ENCODE measurements at places on chromosomes 3 and 15.

DNA sequence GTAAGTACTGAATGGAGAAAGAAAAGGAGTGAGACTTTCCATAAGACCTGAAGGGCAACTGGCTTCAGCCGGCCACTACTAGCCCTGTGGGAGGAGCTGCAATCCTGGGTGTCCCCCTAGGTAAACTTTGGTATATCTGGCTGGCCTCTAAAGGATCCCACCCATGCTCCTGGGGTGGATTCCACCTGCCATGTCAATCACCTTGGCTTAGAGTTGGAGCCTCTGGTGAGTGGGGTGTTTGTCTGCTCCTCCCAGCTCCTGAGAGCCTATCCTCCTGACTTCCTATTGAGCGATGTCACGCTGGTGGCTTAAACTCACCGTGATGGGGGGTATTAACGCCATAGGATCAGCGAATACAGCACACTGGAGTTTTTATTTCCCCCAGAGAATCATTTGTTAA, 2.6 kb downstream of the SPTBN5 start:
- no peak for DNase-seq

DNA sequence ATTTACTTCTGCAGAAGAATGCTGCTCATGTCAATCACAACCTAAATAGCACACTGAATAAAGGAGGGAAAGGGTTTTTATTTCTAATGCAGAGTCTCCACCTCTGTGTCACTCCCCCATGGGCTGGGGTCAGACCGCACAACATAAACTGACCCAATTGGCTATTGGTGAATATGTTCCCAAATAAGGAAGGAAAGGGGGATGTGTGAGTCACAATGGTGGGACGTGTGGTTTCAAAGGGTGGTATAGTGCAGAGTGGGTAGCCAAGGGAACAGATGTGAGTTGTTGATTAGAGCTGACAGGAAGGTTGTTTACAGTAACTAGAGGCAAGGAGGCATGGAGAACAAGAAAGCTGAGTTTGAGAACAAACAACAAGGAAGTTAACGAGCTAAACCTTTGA, 491.8 kb downstream of the ZPLD1 start:
- DNase-seq = no peak

DNA sequence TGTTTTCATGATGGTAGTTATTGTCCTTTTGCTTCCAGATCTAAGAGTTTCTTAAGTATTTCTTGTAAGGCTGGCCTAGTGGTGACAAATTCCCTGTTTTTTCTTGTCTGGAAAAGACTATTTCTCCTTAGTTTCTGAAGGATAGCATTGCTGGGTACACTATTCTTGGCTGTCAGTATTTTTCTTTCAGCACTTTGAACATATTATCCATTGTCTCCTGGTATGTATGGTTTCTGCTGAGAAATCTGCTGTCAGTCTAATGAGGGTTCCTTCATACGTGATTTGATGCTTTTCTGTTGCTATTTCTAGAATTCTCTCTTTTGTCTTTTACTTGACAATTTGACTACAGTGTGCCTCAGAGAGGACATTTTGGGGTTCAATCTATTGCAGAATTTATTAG, 134.3 kb downstream of the CGGBP1 start:
- DNase-seq = no peak

DNA sequence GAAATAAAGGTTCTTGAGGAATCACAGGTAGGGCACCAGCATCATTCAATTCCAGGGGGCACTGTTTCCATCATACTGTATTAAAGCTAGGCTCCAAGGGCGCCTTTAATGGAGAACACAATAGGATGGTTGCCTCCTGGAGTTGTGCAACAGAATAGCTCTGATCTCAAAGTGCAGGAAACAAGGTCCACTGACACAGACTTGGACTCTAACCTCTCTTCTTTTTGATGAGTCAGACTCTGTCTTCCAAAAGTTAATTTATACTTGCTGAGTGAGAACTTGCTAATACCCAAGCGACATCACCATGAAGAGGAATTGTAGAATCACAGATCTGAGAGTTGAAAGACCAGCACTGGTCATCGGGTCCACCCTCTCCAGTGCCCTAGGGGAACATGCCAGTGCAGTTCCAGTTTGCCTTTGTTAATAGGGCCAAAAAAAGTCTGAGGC, 94.4 kb upstream of the PHLDB2 start:
- no peak for DNase-seq

GRCh38 chr3:150057227-150057626, 86.5 kb upstream of the PFN2 start:
- DNase-seq = no peak

DNA sequence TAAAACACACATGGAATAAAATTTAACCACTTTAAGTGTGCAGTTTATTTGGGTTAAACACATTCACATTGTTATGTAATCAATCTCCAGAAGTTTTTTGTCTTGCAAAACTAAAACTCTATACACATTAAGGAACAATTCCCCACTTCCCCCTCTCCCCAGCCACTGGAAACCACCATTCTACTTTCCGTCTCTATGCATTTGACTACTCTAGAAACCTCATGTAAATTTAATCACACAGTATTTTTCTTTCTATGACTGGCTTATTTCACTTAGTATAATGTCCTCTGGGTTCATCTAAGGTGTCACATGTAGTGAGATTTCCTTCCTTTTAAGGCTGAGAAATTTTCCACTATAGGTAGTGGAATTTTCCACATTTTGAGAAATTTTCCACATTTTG, 568.7 kb upstream of the UBE2E2 start:
- DNase-seq = no peak

GRCh38 chr3:188400494-188401243, 246.7 kb downstream of the LPP start:
- peak; percentile 21 for DNase-seq

- DNase-seq = no peak
Measured at GRCh38 chr3:124854009-124854408, 33.2 kb downstream of the ITGB5 start.

GRCh38 chr15:49898575-49899283, 220.3 kb downstream of the ATP8B4 start:
- no peak for DNase-seq

DNA sequence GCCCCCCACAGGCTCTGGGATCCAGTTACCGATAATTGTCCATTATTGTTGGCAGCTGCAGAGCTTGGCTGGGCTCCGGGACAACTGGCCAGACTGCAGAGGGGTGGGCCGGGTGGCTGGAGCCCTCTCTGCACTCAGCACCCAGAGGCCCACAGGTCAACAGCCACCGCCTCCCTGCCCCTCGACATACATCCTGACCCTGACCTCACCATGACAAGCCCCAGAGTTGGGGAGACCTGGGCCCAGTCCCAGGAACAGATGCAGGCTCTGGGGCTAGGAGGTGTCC, 22.4 kb downstream of the PTH1R start:
- DNase-seq = no peak

- DNase-seq = no peak
Measured at GRCh38 chr3:72830452-72831223, 17.6 kb downstream of the SHQ1 start.

- DNase-seq = peak; percentile 2
Measured at GRCh38 chr3:106514431-106514830, 645.6 kb upstream of the CBLB start.

GRCh38 chr15:58260205-58260724, 122.1 kb downstream of the AQP9 start:
- no peak for DNase-seq

- no peak for DNase-seq
Measured at GRCh38 chr3:115113367-115113766, 33.7 kb downstream of the ZBTB20 start.

GRCh38 chr3:156763931-156764720, 62.0 kb upstream of the LEKR1 start:
- no peak for DNase-seq

GRCh38 chr15:69869881-69870505, 227.7 kb downstream of the TLE3 start:
- no peak for DNase-seq

- no peak for DNase-seq
Measured at GRCh38 chr3:157027861-157028745, 131.8 kb downstream of the CCNL1 start.

DNA sequence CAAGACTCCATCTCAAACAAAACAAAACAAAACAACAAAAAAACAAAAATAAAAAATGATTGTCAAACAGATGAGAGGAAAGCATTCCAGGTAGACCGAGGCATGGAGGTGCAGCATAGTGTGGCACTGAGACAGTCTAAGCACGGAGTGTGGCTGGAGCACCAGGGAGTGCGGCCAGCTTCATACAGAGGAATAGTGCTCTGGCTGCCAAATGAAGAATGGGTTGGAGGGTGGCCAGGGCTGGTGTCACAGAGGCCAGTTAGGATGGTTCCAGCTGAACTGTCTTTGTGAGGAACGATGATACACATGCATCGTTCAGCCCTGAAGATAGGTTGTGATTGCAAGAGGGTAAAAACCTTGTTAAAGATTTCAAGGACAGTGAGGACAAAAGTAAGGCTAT, 28.3 kb downstream of the MITF start:
- DNase-seq = no peak

- DNase-seq = no peak
Measured at GRCh38 chr3:194310060-194310835, 40.9 kb downstream of the CPN2 start.

DNA sequence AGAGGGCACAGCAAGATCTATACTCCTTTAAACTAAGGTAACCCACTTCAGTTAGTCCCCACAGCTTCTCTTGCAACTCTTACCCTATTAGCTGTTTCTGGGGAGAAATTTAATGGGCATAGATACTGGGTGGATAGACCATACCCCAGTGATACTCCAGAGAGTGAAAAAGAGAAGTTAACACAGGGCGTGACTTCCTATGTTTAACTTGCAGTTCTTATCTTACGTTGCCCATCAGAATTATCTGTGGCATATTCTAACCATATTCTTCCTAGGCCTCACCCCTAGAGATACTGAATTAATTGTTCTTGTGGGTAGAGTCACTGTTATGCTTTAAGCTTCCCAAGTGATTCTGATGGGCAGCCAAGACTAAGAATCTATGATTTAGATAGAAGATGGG, 485.4 kb upstream of the TPRG1 start:
- no peak for DNase-seq

DNA sequence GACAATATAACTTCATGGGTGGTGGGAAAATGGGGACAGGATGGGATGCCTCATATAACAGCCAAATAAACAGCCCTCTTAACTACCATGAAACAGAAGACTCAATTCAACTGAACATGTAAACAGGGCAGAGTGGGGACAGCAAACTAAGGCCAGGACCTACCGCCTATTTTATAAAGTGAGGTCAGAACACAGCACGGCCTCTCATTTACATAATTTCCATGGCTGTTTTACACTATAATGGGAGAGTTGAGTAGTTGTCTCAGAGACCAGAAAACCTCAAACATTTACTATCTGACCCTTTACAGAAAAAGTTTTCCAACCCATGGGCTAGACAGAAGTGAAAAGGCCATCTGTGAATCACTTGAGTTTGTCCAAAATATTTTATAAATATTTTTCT, 56.7 kb upstream of the SNRPA1 start:
- no peak for DNase-seq

GRCh38 chr3:18127174-18127858, 297.8 kb downstream of the SATB1 start:
- DNase-seq = no peak

DNA sequence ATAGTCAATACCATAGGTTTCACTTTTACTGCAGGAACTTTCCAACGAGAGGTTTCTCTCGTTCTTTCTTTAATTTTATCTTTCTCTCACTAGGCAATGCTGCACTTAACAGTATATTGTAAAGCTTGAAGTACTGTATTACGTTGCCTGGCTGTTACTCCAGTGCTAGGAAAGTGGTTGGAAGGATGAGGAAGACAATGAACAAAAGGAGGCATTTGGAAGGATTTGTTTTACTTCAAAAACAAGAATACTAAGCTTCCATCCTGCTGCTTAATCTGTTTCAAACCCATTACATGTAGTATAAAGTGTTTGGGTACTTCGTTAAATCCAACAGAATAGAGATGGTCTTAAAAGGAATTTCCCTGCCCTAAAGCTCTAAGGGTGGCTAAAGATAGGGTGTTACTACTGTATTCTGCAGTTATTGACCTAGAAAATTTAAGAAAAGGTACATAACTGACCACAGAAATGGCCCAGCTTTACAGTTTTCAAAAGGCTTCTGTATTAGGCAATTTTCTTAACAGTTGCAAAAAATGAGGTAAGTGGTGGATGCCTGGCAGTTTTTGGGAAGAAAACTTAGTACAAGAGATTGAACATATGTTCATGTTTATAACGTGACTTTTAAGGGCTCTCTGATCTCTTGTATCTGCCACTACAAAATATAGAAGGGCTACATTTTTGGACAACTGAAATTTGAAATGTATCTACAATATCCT, 785 bp upstream of the IFT57 start:
- DNase-seq = no peak

- no peak for DNase-seq
Measured at GRCh38 chr15:33656168-33656567, 312.1 kb upstream of the CHRM5 start.

GRCh38 chr15:64205202-64205601, 42.4 kb upstream of the PPIB start:
- DNase-seq = no peak

DNA sequence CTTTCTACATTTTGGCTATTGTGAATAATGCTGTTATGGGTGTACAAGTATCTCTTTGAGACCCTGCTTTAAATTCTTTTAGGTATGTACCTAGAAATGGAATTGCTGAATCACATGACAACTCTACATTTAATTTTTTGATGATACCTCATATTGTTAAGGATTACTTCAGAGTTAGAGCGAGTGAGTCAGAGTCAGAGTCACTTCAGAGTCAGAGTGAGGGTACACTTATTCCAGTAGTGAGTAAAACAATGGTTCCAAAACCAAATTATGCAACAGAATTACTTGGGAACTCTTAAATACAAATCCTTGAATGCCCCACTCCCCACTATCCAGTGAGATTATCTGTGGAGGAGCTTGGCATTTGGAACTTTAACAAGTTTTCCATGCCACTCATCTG, 50.3 kb upstream of the SNRK start:
- DNase-seq = no peak

DNA sequence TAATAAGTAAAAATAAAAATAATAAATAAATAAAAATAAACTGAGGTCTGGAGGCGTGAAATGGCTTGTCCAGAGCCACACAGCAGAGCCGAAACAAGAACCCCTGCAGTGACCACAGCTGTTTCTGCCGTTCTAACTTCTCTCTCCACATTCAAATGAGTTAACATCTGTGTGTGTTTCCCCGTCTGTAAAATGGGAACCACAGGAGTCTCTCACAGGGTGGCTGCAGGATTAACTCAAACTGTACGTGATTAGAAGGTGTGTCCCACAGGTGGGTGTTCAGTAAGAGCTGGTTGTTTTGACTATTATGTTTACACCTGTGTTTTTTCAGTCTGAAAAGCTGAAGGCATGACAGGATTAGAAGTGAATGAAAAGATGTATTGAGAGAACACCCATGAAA, 27.0 kb upstream of the MUC4 start:
- DNase-seq = no peak

DNA sequence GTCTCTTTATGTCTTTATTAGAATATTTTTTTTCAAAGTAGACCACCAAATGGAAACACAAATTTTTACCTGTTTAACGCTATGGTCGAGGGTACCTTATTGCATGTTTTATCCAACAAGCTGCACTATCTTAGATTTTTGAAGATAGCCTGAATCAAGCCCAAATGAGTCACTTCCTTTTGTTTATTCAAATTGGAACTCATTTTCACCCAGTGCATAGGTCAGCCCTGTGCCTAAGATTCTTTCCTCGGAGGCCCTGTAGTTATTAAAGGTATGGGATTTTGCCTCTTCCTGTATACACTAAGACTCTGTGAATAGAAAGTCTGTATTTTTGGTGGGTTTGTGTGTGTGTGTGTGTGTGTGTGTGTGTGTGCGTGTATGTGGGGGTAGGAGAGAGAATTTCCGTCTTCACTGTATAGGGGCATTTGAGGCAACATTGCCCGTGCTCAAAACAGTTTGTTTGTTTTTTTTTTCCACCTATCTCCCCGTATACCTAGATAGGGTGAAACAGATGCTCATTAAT, 358.0 kb upstream of the CADM2 start:
- DNase-seq = no peak

Measured in GM19239 (cell line).